Osteocyte (in vitro differentiated cells): ENCODE measurements at places on chromosomes 6 and 20.

- DNase-seq, result no peak
Observed at GRCh38 chr6:121730616-121731015, 295.2 kb downstream of the GJA1 start.

GRCh38 chr6:57085471-57085870 is 4.5 kb upstream of the ZNF451 start:
- DNase-seq, result no peak

DNA sequence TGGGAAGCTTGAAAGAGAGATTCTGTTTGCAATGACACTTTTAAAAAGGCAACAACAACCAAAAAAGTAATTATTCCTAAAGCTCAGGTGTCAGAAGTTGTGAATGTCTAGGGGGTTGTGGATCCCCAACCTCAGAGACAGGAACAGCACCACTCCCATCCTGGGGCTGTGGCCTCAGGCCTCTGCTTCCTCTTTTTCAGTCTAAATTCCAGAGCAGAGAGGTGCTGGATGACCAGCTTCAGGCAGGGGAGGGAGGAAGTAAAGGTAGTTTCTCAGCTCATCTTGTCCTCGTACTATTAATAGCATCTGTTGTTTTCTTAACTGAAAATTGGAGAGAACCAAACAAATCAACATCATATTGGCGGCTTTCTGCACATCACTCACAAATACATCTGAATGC is 8.3 kb downstream of the NT5E start:
- DNase-seq, result no peak

GRCh38 chr20:64150756-64151632 is 13.3 kb upstream of the MYT1 start:
- no peak for DNase-seq

DNA sequence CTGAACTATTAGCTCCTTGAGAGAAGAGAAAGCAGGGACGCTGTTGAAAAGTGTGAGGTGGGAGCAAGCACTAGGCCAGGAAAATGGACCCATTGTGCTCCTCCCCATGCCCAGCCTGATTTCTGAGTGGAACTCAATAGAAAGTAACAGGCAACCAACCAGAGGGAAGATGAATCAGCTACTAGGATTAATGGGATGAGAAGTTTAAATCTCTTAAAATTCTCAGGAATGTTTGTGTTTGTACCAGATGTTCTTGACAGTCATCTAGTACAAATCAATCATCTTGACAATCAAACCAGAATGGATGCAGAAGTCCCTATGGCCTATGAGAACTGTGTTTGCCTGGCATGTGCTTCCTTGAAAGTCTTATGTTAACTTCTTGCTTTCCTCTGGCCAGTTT is 48.9 kb downstream of the HDDC2 start:
- DNase-seq, result no peak

DNA sequence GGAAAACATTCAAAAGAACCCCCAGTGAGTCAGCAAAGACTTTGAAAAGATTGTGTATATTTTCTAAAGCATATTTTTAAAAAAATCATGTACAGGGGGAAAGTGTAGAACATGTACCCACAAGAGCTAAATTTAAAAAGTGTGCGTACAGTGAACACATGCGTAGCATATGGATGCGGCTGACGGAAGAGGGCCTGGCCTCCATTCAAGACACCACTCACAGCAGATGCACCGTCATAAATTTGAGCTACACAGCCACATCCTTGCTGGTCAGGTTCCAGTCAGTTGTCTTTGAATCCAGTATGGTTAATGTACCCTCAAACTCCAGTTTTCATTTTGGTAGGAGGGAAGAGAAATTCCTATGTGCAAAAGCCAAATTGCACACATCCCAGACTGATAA is 54.3 kb upstream of the SPACA1 start:
- no peak for DNase-seq

DNA sequence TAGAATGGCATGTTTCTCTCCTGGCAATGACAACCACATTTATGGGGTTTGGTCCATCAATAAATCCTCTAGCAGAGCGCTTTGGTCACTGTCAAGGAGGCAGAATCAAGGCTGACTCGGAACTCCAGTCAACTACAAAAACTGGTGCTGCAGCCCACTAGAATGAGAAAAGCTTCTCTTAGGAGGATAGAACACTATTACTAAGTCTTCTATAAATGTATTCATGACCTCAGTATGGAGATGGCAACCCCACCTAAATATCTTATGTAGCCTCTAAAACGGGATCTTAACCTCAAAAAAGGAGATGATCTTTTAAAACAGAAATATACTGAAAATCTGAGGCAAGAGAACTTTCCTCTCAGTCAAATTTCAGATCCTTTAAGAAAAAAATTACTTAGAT is 68.5 kb downstream of the RALGAPA2 start:
- DNase-seq, result no peak

- no peak for DNase-seq
Observed at GRCh38 chr6:125815080-125815910, 24.5 kb downstream of the NCOA7 start.

- no peak for DNase-seq
Observed at GRCh38 chr6:105326833-105327770, 75.8 kb downstream of the PREP start.

DNA sequence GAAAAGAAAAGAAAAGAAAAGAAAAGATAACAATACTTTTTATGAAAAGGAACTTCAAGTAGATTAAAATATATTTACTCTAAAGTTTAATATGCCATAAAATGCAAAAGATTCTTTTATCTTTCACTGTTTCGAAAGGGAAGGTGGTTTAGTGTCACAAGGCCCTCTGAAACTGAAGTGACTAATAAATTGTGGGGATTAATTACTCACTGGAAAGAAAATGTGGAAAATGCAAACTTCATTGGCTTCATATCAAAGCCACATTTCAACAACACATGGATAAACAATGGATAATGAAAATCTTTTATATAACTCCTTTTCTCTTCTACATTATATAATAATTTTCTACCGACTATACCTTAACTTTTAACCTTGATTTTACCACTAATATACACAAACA is 320.5 kb upstream of the RSPO3 start:
- DNase-seq, result no peak

DNA sequence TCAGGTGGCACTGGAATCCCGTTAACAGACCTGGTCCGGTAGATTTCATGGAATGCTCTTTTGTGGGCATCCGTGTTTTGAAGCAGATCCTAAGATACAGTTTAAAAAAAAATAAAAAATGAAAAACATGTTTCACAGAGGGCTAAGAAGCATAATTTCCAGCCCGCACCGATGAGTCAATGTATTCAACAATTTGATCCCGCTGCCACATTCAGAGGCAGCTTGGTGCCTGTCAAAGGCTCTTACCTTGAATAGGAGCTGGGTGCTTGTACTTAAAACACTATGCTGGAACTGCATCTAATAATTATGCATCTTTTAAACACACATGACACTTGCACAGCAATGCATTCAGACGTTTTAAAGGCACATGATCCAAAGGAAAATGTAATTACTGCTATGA is 164.8 kb downstream of the SYNE1 start:
- no peak for DNase-seq

DNA sequence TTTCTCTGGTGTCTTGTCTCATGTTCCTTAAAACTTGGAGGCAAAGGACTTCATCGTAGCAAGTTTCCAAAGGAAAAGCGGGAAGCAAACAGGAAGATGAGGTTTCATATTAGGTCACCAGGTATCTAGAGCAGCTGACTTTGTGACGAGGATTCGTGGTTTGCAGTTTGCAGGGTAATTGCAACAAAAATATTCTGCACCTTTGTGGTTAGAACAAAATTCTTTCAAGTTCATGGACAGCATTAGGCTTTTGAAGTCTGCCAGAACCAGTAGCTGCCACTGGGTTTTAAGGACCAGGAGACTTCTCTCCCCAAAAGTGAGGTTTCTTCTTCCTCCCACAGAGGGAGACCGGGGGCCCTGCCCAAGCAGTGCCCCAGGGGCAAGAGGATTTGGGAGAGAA is 63.4 kb downstream of the RPP40 start:
- no peak for DNase-seq

DNA sequence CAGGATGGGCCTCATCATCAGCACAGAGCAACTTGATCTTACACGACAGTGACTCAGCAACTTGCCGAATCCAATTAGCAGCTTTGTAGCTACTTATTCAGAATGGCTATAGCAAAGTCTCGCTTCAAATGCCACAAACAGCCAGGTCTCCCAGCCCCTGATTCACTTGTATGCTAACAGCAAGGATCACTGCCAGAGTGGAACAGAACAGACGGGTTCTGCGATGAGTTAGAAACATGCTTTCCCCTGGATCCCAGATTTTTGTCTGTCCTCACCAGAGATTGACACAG is 254.4 kb downstream of the NRN1 start:
- no peak for DNase-seq

- DNase-seq, result no peak
Observed at GRCh38 chr20:38139977-38140753, 24.9 kb downstream of the TGM2 start.

DNA sequence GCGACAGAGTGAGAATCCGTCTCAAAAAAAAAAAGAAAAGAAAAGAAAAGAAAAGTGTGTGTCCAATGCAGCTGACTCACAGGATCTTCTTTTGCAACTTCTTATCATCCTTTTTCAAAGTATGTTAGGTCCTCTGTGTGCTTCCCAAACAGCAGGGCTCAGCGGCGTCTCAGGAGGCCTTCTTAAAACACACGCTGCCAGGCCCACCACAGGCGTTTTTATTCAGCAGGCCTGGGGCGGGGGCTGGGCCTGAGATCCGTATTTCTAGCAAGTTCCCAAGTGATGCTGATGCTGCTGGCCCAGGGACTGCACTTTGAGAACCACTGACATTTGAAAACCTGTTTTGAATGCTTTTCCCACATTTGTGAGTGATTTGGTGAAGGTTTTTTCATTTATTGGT is 57.1 kb downstream of the PSMG4 start:
- no peak for DNase-seq

GRCh38 chr6:1024587-1024986 is 287.3 kb upstream of the FOXQ1 start:
- DNase-seq, result peak; percentile 83

DNA sequence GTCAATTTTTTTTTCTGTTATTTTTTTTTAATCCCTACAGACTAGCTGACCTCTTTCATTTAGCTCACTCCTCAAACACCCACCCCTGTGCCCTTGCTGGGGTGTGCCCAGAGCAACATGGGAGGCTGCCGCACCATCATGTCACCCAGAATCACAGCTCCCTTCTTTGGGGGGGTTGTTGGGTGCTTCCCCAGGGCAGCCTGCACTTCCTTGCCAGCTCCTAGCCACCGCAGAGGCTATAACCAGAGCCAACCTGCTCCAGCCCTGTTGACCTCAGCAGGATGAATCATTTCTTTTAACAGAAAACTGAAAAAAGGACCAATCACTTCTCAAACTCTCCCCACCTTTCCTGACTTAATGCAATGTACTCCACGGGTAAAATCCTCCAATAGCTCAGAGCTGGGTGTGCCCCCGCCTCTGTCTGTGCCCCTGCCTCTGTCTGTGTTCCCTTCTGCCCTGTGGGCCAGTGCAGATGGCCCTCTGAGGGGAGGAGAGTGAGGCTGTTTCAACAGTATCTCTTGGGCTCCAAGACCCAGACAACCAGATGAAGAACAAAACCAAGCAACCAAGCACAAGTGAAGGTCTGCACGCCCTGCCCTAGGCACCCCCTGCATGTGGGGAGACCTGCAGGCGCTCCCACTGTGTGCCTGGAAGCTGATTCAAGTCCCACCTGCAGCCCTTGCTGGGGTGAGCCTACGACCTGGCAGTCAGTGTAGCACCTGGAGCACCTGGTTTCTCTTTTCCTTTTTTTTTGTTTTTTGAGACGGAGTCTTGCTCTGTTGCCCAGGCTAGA is 67.7 kb downstream of the PYGB start:
- DNase-seq, result no peak

DNA sequence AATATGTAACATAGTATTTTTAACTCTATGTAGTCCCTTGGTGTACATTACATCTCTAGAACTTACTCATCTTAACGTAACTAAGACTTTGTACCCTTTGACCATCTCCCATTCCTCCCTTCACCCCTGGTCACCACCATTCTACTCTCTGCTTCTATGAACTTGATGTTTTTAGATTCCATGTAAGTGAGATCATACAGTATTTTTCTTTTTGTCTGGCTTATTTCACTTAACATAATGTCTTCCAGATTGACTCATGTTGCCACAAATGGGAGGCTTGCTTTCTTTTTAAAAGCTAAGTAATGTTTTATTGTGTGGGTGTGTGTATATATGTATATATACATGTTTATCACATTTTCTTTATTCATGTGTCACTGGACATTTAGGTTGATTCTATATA is 55.8 kb downstream of the TMEM200A start:
- no peak for DNase-seq

DNA sequence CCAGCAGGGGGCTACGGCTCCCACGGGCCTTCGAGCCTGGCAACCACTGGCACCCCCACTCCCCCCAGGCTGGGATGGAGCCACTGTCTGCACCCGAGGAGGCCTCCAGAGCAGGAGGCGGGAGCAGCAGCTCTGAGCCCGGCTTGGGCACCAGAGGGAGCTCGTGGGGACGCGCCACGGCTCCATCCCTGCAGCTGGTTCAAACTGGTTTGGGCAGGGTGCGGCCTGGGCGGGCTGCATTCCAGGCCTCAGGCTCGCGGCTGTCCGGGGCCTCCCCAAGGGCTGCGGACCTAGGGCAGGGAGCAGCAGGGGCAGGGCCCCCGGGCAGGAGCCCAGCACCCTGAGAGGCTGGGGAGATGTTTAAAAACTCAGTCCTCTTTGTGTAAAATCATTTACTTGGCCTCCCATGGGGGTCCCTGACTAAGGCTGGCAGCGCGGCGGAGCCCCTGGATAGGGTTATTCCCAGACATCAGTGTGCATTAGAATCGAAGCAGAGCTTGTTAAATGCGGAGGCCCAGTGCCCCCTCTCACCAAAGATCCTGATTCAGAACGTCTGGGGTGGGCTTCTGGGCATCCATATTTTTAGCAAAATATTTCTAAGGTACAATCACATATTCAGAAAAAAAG is 4.1 kb upstream of the BCAS4 start:
- DNase-seq, result peak; percentile 96

DNA sequence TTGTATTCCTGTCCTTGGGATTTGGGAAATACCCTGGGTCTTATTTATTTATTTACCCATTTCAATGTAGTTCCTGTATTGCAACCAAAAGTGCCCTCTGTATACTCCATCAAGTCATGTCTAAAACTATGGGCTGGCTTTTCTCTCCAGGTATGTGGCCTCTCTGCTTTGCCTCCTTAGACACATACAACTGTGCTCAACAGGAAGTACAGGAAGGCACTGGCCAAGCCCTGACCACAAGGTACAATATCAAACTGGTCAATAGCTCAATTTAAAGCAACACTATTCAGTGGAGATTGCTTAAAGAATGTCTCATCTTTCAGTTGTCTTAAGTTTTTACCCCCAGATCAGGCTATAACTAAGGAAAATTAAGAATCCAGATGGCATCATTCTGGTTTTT is 42.3 kb upstream of the SLC24A3 start:
- DNase-seq, result no peak
